ENCODE measurements at places on chromosomes 2 and 18. TPM values are rescaled to one million over a fixed set of nuclear protein-coding genes. Genes with fewer than 3 reads are reported as not detected.

ADRA2B gene
- 0.51 TPM for total RNA-seq

GRCh38 chr2:99863236-99863902 is 279.0 kb downstream of the AFF3 start:
- H3K4me3 ChIP-seq: no peak overlapping the region
- DNase-seq: no peak
- H3K27ac ChIP-seq: no peak overlapping the region
- H3K27me3 ChIP-seq: no peaks in the 10 kb centered on the region

- H3K4me3 ChIP-seq: no peak overlapping the region
- H3K36me3 ChIP-seq: no peaks in the 10 kb centered on the region
- H3K27me3 ChIP-seq: no peaks in the 10 kb centered on the region
- H3K27ac ChIP-seq: peak overlapping the region; percentile 41
Observed at GRCh38 chr2:122643725-122644329, 888.4 kb downstream of the TSN start.

DNA sequence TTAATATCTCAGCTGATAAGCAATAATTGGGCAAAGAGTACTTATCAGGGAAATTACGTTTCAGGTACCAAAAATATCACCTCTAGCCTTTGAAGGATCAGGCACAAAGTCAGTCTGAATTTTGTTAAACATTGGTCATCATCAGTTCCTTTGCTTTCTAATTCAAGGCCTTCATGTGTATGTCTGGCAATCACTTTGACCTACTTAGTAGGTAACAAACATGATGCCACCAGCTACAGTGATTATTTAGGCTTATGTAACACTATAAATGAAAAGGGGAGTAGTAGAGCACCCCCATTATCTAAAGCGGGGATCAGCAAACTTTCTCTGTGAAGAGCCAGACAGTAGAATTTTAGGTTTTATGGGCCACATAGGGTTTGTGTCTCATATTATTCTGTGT is 75.1 kb downstream of the RTN4 start:
- no peak for DNase-seq
- peaks cover 27% of the 10 kb centered on the region for H3K4me1 ChIP-seq
- H3K36me3 ChIP-seq: peaks cover 18% of the 10 kb centered on the region
- H3K27me3 ChIP-seq: no peaks in the 10 kb centered on the region
- H3K27ac ChIP-seq: no peak overlapping the region

DNA sequence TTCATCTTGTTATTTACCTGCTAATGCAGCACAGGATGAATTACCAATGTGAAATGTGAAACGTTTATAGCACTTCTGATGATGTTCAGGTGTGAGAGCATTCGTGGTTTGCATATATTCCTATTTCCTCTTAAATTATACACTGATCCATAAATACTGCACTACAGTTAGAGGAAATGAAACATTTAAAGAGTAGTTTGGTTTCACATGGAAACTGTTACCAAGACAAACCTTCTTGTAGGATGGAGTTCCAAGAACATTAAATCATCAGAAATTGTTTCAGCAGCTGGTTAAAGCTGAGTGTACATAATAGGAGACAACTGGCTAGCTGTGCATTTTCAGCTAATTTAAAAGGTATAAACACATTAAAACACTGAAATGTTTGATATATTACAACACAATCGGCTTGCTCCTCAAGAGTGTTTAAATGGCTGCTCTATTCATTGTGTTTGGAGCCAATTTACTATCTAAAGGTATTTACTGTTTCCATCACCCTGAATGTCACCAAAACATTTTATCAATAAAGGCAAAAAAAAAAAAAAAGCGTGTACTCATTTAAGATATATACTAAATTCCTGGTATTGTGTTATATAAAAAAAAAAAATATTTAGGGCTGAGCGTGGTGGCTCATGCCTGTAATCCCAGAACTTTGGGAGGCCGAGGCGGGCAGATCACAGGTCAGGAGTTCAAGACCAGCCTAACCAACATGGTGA is 100.6 kb downstream of the DYM start:
- no peak for DNase-seq
- H3K4me1 ChIP-seq: peaks cover 3% of the 10 kb centered on the region
- no peaks in the 10 kb centered on the region for H3K27me3 ChIP-seq
- peaks cover 5% of the 10 kb centered on the region for H3K36me3 ChIP-seq
- no peak overlapping the region for H3K4me3 ChIP-seq

- no peaks in the 10 kb centered on the region for H3K4me1 ChIP-seq
- H3K4me3 ChIP-seq: no peak overlapping the region
- H3K36me3 ChIP-seq: peaks cover 20% of the 10 kb centered on the region
- no peaks in the 10 kb centered on the region for H3K27me3 ChIP-seq
- no peak for DNase-seq
Observed at GRCh38 chr2:99430614-99431291, 59.1 kb downstream of the REV1 start.

GRCh38 chr2:173664513-173664910 is 300.7 kb downstream of the SP3 start:
- no peak for DNase-seq
- H3K36me3 ChIP-seq: no peaks in the 10 kb centered on the region
- no peaks in the 10 kb centered on the region for H3K27me3 ChIP-seq
- H3K4me1 ChIP-seq: peaks cover 15% of the 10 kb centered on the region

Data from mesothelial cell of epicardium (in vitro differentiated cells).